ENCODE measurements at places on chromosomes 3 and 15.

- no peak for DNase-seq
Measured at GRCh38 chr3:137012097-137012501, 54.3 kb downstream of the IL20RB start.

GRCh38 chr3:37770336-37770735, 91.3 kb upstream of the CTDSPL start:
- no peak for DNase-seq

DNA sequence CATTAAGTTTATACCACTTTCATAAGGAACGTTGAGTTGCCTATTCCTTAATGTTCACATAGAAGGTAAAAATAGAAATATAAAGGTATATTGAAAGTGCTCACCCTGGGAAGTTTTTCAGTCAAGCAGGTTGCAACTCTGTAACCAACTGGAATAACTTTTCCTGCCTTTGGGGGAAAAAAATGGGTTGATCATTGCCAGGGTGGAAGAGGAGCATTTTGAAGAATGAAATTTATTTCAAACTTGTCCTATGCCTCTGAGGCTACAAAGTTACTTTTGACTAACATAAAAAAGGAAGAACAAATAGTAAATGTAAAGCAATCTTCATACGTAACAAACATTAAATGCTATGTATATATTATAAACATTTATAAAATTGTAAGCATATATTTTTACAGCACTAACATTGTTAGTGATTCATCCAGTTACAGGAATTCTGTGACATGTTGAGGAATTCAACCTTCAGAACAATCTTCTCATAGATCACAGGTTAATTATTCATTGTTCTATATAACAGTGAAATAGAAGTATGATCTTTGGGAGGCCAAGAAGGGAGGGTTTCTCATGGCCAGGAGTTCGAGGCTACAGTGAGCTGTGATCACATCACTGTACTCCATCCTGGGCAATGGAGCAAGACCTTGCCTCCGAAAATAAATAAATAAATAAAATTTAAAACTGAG, 13.5 kb downstream of the EFHB start:
- no peak for DNase-seq

DNA sequence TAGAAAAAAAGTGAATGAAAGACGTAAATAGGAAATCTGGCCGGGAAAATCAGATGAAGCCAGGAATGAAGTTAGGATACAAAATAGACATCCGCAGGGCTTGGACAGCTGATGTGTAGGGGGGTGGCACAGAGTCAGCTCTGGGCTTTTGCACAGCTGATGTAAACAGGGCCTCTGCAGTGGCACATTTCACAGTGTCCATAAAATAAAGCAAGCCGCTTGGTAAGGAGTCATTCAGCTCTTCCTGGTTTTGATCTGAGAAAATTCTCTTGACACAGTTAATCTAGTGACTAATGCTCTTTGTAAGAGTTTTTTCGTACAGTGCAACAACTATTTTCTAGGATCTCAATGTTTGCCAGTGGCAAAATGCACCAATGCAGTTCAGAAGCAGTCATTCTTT, 153.3 kb downstream of the USP13 start:
- no peak for DNase-seq

- no peak for DNase-seq
Measured at GRCh38 chr3:136197159-136197793, 1.1 kb upstream of the MSL2 start.

DNA sequence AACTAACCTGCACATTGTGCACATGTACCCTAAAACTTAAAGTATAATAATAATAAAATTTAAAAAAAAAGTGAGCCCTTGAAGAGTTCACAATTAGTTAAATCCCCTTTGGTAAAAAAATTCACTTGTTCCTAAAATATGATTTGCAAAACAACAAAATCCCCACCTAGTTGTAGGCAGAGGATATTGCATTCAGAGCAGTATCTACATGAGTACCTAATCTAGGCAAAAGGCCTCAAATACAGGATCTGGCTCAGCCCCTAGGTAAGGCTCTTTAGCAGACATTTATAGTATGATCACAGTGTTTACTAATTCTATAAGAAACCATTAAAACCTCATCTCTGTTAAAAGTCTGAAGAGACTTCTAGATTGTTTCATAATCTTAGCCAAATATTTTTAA, 89.3 kb upstream of the CCDC80 start:
- DNase-seq = no peak

DNA sequence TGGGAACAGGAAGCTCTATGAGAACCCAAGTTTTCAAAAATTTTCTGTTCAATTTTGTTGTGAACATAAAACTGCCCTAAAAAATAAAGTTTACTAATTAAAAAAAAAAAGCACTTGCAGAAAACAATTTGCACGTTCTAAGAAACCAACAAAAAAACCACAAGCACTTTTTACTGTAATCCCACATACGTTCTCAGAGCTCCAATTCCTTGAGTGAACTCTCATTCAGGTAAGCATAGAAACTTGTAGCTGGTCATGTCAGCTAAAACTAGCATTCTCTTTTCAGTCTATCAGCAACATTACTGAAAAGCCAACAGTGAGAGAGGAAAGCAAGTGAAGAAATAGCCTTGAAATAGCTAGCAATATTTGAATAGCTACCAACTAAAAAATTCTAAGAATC, 11.5 kb upstream of the TMF1 start:
- no peak for DNase-seq

Data from stimulated activated CD8-positive, alpha-beta memory T cell treated with anti-CD3 and anti-CD28 coated beads, Interleukin-15, amount 100 ng/mL, for 24 hours (primary cell).